ENCODE measurements at places on chromosomes 16 and 17. TPM values are rescaled to one million over a fixed set of nuclear protein-coding genes. Genes with fewer than 3 reads are reported as not detected.

DNA sequence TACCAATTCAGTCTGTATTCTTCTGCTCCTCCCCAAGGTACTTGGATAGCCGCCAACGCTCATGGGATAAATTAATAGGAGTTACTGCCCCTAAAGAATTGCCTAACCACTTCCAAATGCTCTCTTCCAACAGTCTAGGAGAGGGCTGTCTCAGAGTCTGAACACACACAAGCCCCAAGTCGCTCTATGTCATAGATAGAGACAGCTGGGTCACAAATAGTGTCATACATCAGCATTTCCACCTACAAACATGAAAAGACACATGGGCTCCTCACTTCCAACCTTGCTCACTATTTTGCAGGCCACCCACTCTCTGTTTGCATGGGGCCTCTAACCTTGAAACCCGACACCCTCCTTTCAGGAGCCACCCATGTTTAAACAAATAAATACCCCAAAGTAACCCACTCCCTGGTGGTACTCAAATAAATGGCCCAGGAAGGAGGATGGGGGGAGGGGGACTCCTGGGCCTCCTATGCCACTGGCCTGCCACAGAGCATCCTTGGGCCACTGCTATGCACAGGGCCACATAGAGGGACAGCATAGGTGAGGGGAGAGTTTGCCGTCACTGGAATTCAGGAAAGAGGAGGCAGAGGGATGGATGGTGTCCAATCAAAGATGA, 265.9 kb downstream of the SOX9 start:
- H3K36me3 ChIP-seq, result no peaks in the 10 kb centered on the region

GRCh38 chr16:49183911-49184310, 97.7 kb downstream of the CBLN1 start:
- DNase-seq, result no peak
- H3K36me3 ChIP-seq, result no peaks in the 10 kb centered on the region
- H3K4me1 ChIP-seq, result no peaks in the 10 kb centered on the region
- H3K4me3 ChIP-seq, result no peak overlapping the region
- peaks cover 4% of the 10 kb centered on the region for H3K27me3 ChIP-seq

- DNase-seq, result no peak
- no peak overlapping the region for H3K27ac ChIP-seq
- no peaks in the 10 kb centered on the region for H3K27me3 ChIP-seq
- H3K4me1 ChIP-seq, result peaks cover 3% of the 10 kb centered on the region
- H3K4me3 ChIP-seq, result no peak overlapping the region
Observed at GRCh38 chr17:30449480-30449879, 27.7 kb upstream of the GOSR1 start.

DNA sequence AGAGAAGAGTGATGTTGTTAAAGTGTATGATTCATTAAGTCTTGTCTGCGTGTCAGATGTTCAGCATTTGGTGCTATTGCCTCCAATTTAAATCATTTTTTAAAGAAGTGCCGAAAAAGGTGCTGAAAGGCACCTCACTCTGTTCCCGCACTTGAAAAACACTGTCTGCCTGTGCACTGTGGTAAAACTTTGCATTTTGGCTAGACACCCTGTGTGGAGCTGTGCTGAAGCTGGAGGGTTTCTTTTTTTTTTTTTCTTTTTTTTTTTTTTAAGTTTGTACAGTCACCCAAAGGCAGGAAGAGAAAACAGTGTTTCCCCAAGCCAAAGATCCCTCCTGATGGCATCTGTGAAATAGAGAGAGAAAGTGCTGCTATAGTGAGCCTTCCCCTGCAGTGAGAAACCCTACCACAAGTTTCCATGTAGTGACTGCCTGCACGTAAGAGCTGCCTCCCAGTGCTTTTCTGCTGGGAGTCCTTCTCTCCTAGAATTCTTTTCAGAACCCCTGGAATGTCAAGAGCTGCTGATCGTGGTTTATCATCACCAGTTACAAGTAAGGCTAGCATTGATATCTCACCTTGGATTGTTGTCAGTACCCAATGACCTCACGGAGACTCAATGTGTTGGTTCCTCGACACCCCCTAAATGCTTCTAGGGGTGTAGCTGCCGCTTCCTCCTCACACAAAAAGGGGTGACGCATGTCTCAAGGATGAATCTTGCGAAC, 116.0 kb upstream of the SOX9 start:
- peaks cover 6% of the 10 kb centered on the region for H3K27me3 ChIP-seq
- no peaks in the 10 kb centered on the region for H3K4me1 ChIP-seq
- H3K4me3 ChIP-seq, result no peak overlapping the region
- H3K36me3 ChIP-seq, result no peaks in the 10 kb centered on the region

- no peaks in the 10 kb centered on the region for H3K4me1 ChIP-seq
- DNase-seq, result no peak
- peaks cover 8% of the 10 kb centered on the region for H3K36me3 ChIP-seq
- H3K27me3 ChIP-seq, result no peaks in the 10 kb centered on the region
- no peak overlapping the region for H3K4me3 ChIP-seq
Observed at GRCh38 chr17:81278831-81279230, 16.3 kb downstream of the SLC38A10 start.

- H3K36me3 ChIP-seq, result peaks cover 35% of the 10 kb centered on the region
- H3K4me1 ChIP-seq, result no peaks in the 10 kb centered on the region
- H3K4me3 ChIP-seq, result no peak overlapping the region
- H3K27me3 ChIP-seq, result no peaks in the 10 kb centered on the region
Observed at GRCh38 chr17:37191219-37191618, 184.6 kb upstream of the C17orf78 start.

- no peaks in the 10 kb centered on the region for H3K36me3 ChIP-seq
- peaks cover 19% of the 10 kb centered on the region for H3K4me1 ChIP-seq
- peaks cover 53% of the 10 kb centered on the region for H3K27me3 ChIP-seq
- H3K4me3 ChIP-seq, result no peak overlapping the region
- DNase-seq, result no peak
- no peak overlapping the region for H3K27ac ChIP-seq
Observed at GRCh38 chr17:61464843-61465180, 12.6 kb downstream of the TBX4 start.

DNA sequence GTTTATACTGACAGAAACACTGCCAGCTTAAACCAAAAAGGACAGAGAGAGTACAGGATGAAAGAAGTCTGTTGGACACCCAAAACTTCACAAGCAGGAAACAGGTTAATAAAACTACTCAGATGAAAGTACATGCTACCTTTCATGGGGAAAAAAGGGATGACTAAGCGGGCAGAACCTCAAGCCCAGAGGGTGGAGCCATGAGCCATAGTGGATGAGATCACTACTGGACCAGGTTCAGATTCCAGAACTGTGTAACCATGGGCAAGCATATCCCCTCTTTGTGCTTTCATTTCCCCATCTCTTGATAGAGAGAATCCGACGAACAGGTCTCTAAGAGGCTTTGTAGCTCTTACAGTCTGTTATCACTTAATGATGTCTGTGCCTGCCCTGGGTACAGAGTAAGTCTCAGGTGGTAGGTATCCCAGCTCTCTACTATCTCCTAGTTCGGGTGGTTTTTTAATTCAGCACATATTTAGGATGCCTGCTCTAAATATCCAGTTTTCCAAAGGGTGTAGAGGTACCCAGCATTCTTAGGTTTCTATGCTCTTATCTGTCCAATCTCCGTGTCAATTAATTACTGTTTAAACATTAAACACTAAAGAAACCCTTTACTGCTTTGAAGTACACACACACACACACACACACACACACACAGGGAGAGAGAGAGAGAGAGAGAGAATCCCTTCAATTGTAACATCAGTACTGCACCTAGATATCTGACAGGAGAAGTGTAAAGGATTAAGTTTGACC, 206.7 kb downstream of the ZNF423 start:
- H3K36me3 ChIP-seq, result peaks cover 4% of the 10 kb centered on the region
- peaks cover 8% of the 10 kb centered on the region for H3K27me3 ChIP-seq
- H3K4me1 ChIP-seq, result no peaks in the 10 kb centered on the region

GRCh38 chr16:49452108-49452507, 78.5 kb downstream of the C16orf78 start:
- H3K4me1 ChIP-seq, result no peaks in the 10 kb centered on the region
- no peaks in the 10 kb centered on the region for H3K36me3 ChIP-seq
- H3K27me3 ChIP-seq, result no peaks in the 10 kb centered on the region

DNA sequence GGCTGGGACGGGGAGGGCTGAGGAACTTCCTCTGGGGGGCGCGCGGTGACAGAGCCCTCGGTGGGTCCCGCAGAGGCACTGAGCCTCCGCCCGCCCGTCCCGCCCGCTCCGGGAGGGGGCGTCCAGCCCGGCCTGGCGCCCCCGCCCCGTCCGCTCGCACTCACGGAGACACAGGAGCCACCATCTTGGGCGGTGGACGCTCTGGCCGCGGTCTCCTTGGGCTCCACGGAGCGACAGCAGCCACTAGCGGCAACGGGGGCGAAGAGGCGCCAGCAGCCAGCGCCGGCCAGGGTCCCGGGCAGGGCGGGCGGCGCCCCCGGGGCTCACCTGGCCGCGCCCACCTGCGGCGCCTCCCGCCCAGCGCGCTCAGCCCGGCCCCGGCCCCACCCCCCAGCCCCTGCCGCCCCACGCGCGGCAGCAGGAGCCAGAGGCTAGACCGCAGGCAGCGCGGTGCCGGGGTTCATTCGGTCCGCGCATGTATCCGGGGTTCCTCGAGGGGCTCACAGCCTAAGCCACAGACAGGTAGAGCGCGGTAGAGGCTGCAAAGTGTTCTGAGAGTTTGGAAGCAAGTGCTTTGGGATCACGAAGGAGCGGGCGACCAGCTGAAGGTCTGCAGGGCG, at the start of gene C17orf113:
C17orf113 (minus strand) TSS at position 209 of the 620 bp plus-strand sequence. CDS start 7,225 bp downstream, outside the sequence.
- H3K4me1 ChIP-seq, result peaks cover 4% of the 10 kb centered on the region
- peaks cover 43% of the 10 kb centered on the region for H3K27me3 ChIP-seq
- peak within 1 kb of the TSS; percentile 65 for H3K4me3 ChIP-seq
- peak; percentile 64 for DNase-seq
- no peaks in the 10 kb centered on the region for H3K36me3 ChIP-seq

- no peak overlapping the region for H3K4me3 ChIP-seq
- no peak overlapping the region for H3K27ac ChIP-seq
- no peaks in the 10 kb centered on the region for H3K4me1 ChIP-seq
- H3K27me3 ChIP-seq, result no peaks in the 10 kb centered on the region
- no peaks in the 10 kb centered on the region for H3K36me3 ChIP-seq
- no peak for DNase-seq
Observed at GRCh38 chr16:51383909-51384308, 232.8 kb upstream of the SALL1 start.

DNA sequence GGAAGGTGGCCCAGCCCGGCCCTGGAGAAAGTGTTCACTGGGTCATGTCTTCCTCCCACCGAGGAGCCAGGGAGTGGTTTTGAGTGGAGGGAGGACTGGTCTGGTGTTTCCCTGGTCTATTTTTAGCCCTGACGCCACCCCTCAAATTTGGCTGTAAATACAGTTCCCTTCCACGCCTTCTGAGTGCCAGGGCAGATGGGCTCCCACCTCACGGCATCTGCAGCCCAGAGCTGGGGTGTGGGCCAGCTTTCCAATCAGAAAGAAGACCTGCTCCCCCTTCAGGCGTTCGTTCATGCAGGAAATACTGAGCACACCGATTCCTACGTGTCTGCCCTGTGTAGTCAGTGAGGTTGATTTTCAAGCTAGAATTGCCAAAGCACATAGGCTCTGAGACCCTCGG, 53.7 kb downstream of the SNX20 start:
- peak overlapping the region; percentile 44 for H3K4me3 ChIP-seq
- H3K4me1 ChIP-seq, result peaks cover 28% of the 10 kb centered on the region
- no peaks in the 10 kb centered on the region for H3K36me3 ChIP-seq
- DNase-seq, result peak; percentile 50
- H3K27me3 ChIP-seq, result no peaks in the 10 kb centered on the region

- H3K36me3 ChIP-seq, result no peaks in the 10 kb centered on the region
- H3K4me1 ChIP-seq, result no peaks in the 10 kb centered on the region
- DNase-seq, result no peak
- H3K27ac ChIP-seq, result no peak overlapping the region
Observed at GRCh38 chr16:49018259-49018931, 263.2 kb downstream of the CBLN1 start.

DNA sequence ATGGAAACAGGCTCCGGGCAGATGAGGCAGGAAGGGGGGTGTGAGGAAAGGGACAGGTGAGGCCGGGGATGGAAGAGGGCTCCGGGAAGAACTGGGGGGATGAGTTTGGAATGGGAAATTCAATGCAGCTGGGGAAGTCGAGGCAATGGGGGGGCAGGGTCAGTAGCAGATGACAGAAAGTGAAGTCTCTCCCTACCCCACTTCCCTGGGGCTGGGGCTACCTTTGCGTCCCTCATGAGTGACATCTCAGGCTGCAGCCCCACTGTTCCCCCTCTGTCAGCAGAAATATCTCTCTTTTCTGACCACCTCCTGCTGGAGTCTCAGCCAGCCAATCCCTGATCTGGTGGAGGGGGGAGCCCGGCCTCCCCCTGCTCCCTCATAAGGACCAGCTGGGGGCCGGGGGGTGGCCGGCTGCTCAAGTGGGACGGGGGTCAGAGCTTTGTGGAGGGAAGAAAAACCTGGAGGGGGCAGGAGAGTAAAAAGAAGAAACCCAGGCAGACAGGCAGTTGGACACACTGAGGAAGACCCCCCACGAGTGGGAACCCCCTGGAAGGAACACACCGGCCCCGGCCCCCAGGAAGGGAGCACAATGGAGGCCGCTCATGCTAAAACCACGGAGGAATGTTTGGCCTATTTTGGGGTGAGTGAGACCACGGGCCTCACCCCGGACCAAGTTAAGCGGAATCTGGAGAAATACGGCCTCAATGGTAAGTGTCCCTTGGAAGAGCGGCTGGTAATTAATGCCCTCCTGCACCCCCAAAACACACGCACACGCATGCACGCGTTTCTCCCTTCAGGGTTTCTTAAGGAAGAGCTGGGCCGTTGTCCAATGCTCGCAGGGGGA, at the start of gene ATP2A1:
ATP2A1 (plus strand) TSS at position 406 of the 844 bp plus-strand sequence; CDS start at position 590, 184 bp downstream.
- H3K27ac ChIP-seq, result no peak within 1 kb of the TSS
- no peak for DNase-seq
- H3K27me3 ChIP-seq, result peaks cover 15% of the 10 kb centered on the region
- H3K4me3 ChIP-seq, result peak within 1 kb of the TSS; percentile 88

DNA sequence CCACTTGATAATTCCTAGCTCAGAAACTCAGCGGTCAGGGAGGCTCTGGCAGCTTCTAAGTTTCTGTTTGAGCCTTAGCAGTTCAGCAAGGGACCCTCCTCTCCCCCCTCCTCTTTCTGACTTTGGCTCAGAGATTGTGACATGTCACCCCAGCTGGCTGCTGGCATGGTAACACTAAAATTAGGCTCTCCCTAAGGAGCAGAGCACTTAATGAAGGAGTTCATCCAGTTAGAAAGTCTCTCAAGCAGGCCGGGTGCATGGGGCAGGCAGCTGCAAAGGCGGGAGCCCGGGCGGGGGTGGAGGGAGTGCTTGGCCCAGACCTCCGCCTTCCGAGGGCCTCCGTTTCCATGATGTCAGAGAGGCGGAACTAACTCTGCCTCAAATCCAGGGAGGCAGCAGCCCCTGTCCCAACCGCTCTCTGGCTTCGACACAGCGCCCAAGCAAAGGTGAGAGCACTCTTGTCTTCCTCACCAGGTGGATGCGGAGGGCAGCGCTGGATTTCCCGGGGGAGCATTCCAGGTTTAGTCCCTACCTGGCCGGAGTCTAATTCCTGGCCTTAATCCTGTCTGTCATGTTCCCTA, 128.0 kb upstream of the PLCG2 start:
- DNase-seq, result no peak
- no peak overlapping the region for H3K4me3 ChIP-seq
- H3K36me3 ChIP-seq, result peaks cover 2% of the 10 kb centered on the region
- no peaks in the 10 kb centered on the region for H3K27me3 ChIP-seq

GP1BA gene
- total RNA-seq, result not detected

ADAM11 gene
- total RNA-seq, result 0.10 TPM

FADS6 gene
- not detected for total RNA-seq

HCRT gene
- not detected for total RNA-seq

C17orf67 gene
- total RNA-seq, result 1.5 TPM

SLC5A11 gene
- total RNA-seq, result not detected

KRT33A gene
- total RNA-seq, result not detected
